Activated CD8-positive, alpha-beta memory T cell treated with anti-CD3 and anti-CD28 coated beads for 48 hours (primary cell): ENCODE measurements at places on chromosomes 5 and 9.

- DNase-seq = no peak
Observed at GRCh38 chr5:128279345-128279744, 195.8 kb downstream of the SLC12A2 start.

GRCh38 chr9:121399883-121400607 lies 30.0 kb upstream of the STOM start:
- DNase-seq = no peak

DNA sequence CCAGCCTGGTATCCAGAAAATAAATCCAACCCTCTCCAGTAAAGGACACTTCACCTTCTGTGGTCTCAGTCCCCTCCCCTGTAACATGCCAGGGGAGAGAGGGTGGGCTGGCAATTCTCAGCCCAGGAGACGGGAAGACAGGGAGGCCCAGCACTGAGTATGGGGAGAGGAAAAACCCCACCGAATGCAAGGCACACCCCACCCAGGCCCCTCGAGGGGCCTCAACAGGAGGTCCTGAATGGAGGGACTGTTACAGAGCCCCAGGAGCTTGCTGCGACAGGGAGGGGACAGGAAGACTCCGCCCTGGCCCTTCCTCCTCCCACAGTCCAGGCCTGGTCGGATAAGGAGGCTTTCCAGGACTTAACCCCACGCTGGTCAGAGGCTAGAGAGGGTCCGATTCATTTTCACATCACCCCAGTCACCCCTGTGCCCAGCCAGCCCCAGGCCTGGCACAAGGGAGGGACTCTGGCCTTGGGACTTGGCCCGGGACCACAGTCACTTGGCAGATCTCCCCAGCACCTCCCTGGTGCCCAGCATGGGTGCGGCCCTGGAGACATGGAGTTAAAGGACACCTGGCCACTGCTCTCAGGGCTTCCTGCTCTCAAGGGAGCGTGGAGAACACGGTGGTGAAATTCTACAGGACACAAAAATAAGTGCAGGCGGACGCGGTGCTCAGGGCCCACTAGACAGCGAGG lies 44.9 kb upstream of the STXBP1 start:
- no peak for DNase-seq

GRCh38 chr9:98468567-98469239 lies 213.3 kb upstream of the TBC1D2 start:
- DNase-seq = no peak

DNA sequence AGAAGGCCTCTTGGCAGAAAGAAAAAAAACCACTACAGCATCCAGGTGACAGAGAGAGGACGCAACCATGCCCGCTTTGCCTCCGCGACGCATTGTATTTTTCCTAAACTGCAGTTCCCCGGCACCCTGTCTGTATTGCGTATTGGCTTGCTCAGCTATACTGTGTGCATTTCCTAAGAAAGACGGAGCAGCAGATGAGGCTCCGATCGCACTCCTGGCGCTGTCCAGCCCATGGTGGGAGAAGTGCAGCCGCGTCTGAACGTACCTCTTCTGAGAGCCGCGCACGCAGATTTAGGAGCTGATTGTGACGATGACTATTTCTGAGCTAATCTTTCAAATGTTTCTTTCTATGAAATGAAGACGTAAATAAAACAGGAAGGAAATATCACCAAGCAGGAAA lies 366.5 kb downstream of the IRX1 start:
- no peak for DNase-seq

- DNase-seq = no peak
Observed at GRCh38 chr9:95854386-95855020, 21.0 kb upstream of the ERCC6L2 start.

GRCh38 chr9:33447799-33448553 lies 583 bp upstream of the AQP3 start:
- DNase-seq = no peak

DNA sequence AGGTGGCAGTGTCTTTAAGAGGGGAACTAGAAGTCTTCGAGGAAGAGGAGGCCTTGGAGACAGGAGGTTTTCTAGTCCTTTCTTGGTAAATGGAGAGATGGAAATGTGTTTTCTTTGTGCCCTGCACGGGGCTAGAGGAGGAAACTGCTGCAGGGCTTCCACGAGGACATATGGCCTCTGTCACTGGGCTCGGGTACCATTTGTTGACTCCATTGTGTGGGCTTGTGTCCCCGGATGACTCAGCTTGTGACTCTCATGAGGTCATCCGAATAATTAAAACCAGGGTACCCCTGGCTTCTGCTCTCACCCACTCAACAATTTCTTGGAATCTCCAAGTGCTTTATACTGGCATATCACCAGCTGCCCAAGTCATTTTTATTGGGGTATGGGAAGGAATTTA lies 261.7 kb downstream of the KIF4B start:
- DNase-seq = no peak

DNA sequence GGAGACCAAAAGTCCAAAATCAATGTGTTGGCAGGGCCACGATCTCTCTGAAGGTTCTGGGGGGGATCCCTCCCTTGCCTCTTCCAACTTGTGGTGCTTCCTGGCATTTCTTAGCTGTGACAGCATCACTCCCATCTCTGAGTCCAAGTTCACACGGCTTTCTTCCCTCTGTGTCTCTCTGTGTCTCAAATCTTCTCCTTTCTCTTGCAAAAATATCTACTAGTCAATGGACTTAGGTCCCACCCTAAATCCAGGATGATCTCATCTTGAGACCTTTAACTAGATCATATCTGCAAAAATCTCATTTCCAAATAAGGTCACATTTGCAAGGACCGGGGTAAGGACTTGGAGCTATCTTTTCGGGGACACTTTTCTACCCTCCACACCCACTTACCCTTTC lies 186.1 kb downstream of the HSD17B3 start:
- no peak for DNase-seq

DNA sequence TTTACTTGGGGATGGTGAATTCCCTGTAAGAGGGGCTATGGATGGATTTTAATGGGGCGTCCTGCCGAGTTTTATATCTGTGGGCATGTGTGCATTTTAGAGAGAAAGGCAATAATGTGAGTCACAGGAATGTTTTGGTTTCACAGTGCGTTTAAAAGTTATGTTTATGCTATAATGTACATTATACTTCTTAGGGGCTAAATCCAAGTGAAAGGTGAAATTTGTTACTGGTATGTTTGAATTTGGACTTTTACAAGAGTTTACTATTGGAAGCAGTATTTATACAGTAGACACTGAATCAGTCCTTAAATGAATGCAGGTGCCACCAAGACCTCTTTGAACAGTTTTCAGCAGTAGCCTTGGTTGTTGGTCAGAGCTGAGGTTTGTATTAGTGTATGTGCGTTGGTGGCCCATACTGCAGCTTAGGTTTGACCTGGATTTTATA lies 5.6 kb downstream of the JMY start:
- no peak for DNase-seq

DNA sequence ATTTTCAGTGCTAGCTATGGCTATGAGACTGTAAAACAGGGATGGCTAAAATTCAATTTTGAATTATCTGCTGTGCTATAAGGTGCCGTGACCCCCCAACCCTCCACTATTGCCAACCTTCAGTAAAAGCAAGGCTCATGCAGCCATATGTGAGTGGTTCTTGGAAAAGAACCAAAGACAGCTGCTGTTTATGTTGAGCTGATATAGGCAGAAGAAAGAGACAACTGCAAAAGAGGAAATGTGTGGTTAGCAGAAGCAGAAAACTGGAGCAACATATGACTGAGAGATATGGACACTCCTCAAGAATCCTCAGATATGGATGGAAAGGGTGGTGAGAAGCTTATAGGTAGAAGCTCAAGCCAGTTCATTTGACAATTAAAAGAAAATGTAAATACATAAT lies 200.3 kb downstream of the TLE1 start:
- no peak for DNase-seq

DNA sequence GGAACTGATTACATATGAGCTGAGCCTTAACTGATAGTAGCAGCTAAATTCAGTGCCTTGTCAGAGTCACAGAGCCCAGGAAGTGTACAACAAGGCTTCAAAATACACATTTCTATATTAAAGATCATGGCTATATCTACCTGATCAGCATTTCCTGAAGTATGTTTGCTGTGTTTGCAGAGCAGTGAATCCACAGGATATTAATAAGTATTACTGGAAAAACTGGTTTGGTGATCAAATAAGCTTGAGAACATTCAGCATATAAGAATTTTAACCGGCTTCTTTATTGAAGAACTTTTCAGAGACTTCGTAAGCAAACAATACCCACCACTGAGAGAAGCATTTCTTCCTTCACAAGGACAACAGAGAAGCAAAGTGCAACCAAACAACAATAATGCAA lies 227.0 kb downstream of the ELAVL2 start:
- DNase-seq = no peak

GRCh38 chr9:114500697-114501292 lies 4.5 kb downstream of the WHRN start:
- DNase-seq = no peak

- DNase-seq = no peak
Observed at GRCh38 chr9:73806876-73807275, 655.2 kb downstream of the ANXA1 start.

DNA sequence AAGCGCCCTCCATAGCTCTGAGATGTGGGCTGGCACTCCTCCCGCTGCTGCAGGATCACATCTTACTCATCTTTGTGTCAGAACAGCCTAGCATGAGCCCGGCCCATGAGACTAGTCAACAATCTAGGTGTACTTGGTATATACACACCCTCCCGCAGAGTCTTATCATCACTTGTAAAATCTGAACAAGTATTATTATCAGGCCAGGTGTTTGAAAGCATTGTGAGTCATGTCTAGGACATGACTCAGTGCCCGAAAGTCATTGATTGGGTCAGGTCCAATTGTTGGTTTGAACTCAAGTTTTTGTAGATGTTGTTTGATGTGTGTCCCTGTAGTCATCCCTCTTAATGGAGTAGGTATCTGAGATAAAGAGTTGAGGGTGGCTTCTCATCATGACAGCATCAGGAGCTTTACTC lies 108.7 kb downstream of the CFAP90 start:
- DNase-seq = no peak

GRCh38 chr9:81596679-81597418 lies 92.5 kb downstream of the TLE1 start:
- DNase-seq = no peak

- no peak for DNase-seq
Observed at GRCh38 chr5:130045334-130045733, 141.1 kb downstream of the CHSY3 start.

- DNase-seq = no peak
Observed at GRCh38 chr9:125549891-125550885, 156.8 kb downstream of the MAPKAP1 start.

GRCh38 chr9:20624201-20625002 lies 2.1 kb upstream of the MLLT3 start:
- no peak for DNase-seq

DNA sequence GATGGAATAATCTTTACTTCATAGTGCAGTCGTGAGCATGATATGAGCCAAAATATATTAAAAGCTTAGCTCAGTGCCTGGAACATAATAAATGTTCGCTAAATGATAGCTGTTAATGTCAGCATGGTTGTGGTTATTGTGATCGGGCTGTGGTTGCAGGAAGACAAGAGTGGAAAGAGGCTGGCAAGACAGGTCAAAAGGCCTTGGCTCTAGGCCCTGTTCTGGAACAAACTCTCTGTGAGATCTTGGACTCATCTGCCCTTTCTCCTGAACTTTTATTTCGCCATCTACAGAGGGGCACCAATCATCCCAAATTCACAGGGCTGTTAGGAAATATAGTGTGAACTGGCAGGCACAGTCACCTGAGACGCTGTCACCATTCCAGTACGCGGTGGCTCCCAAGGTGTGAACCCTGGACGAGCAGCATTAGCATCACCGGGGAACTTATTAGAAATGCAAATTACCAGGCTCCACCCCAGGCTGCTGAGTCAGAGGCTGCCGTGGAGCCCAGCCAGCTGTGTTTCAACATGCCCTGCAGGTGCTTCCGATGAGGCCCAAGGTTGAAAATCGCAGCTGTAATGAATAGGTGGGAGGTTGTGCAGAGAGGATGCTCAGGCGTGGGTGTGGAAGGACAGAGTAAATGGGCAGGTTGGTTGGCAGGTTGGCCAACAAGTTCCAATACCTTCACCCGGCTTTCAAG lies 50.2 kb upstream of the SAP30L start:
- no peak for DNase-seq

DNA sequence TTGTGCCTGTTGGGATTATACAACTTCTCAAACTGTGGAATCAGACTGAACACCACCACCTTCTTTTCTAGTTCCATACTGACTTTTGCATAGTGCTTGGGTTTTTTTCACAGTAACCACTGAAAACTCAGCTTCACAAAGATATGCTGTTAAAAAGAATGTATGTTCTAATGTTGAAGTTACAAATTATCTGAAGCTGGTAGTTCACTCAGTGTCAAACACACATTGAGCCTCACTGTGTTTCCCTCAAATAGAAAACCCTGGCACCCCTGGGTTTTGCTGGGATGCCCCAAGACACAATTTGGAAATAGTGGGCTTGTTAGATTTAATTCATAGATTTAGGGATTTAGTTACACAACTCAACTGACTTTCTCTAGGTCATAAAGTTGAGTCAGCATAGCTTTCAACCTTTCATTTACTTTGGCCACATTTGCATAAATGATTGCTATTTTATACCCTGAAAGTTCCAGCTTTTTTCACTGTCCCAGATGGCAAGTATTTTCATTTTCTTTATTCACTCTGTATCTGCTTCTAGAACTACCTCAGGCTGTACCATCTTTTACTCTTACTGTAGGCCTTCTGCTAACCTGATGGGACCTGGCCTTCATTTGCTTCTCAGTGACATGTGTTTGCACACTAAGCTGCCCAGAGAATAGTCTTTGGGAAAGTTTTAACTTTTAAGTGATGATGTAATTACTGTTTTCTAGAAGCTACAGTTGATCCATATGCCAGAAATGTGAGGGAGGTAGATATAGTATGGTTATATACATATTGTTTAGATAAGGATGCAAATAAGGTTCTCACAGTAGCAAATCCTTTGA lies 115.1 kb downstream of the CDC42SE2 start:
- DNase-seq = no peak

- DNase-seq = no peak
Observed at GRCh38 chr9:2599896-2600295, 21.7 kb upstream of the VLDLR start.

GRCh38 chr9:136936645-136937170 lies 7.8 kb downstream of the FBXW5 start:
- no peak for DNase-seq

- no peak for DNase-seq
Observed at GRCh38 chr5:96720408-96720807, 58.2 kb downstream of the CAST start.

- DNase-seq = no peak
Observed at GRCh38 chr9:116096046-116096445, 57.5 kb upstream of the PAPPA start.

- DNase-seq = no peak
Observed at GRCh38 chr9:85147046-85147640, 477.6 kb downstream of the NTRK2 start.

DNA sequence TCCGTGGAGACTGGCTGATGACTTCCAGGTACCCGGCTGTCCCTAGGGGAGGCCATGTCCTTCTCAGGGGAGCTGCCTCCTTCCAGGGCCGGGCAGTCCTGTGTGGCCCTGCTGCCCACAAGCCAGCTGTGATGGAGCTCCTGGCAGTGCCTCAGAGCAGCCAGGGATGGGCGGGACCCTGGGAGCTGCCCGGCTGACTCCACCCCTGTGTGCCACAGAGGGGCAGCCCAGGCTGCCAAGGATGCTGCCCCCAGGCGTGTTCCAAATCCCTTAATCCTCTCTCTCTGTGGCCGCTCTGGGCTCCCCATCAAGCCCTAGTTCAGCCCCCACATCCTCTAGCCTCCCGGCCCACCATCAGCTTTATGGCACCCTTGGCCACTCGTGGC lies 7.0 kb upstream of the SCGB3A1 start:
- no peak for DNase-seq

- DNase-seq = no peak
Observed at GRCh38 chr9:18824095-18824666, 208.8 kb downstream of the SAXO1 start.

GRCh38 chr5:58002323-58002722 lies 457.6 kb downstream of the PLK2 start:
- no peak for DNase-seq

- no peak for DNase-seq
Observed at GRCh38 chr9:4926239-4926638, 58.8 kb upstream of the JAK2 start.
